NCI-H1417 (cell line): ENCODE measurements at places on chromosomes 7 and 10.

- DNase-seq = no peak
Measured at GRCh38 chr10:30489346-30489745, 55.4 kb downstream of the MAP3K8 start.

GRCh38 chr7:124462249-124462648, 303.3 kb downstream of the GPR37 start:
- no peak for DNase-seq

GRCh38 chr7:68691261-68692216, 906.7 kb upstream of the AUTS2 start:
- no peak for DNase-seq

- no peak for DNase-seq
Measured at GRCh38 chr7:10977113-10977512, 3.4 kb downstream of the PHF14 start.

DNA sequence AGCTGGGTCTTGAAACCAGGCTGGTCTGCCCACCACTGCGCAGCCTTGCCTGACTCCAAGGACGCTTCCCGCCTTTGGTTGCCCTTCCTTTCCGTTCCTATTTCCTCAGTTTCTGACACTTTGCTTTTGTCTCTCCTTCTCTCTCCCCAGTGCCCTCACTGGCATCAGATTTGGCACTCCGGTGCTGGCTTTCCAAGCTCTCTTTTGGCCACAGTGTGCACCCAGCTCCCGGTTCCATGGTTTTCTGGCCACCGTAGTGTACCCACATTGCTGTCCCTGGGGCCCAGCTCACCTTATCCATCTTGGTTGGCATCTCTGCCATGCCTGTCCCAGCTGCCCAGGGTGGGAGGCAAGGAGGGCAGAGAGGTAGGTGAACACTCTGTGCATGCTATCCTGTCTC, 142.2 kb downstream of the PLXNA4 start:
- no peak for DNase-seq

GRCh38 chr7:51317582-51317910, 937 bp upstream of the COBL start:
- DNase-seq = no peak

- DNase-seq = no peak
Measured at GRCh38 chr10:75444781-75445386, 13.5 kb downstream of the LRMDA start.

GRCh38 chr7:124364283-124364682, 331.4 kb upstream of the TMEM229A start:
- no peak for DNase-seq

DNA sequence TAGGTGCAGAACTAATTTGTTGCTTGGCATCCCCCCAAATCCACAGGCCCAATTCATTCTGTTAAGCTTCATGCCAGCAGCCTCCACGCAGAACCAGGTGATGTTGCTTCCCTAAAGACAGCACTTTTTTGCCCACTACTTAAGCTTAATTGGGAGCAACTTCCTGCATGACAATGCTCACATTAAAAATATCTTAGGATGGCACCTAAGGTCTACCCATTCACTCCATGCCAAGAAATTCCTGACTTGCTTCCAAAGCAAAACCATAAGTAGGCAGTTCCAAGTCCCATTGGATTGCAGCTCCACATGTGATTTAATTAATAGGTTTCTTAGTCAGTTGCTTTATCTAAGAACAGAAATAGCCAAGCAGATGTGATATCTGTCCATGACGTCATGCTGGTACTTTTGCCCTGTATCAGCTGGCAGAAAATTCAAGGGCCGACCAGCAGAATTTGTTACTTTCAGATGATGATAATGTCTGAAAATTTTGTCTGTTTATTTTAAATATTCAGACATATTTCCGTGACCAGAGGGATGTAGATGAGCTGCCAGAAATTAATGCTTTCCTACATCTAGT, 325.5 kb downstream of the LHFPL3 start:
- no peak for DNase-seq

- DNase-seq = no peak
Measured at GRCh38 chr7:133582766-133583523, 330.1 kb downstream of the EXOC4 start.

- no peak for DNase-seq
Measured at GRCh38 chr10:88116481-88116880, 253.1 kb downstream of the PTEN start.

DNA sequence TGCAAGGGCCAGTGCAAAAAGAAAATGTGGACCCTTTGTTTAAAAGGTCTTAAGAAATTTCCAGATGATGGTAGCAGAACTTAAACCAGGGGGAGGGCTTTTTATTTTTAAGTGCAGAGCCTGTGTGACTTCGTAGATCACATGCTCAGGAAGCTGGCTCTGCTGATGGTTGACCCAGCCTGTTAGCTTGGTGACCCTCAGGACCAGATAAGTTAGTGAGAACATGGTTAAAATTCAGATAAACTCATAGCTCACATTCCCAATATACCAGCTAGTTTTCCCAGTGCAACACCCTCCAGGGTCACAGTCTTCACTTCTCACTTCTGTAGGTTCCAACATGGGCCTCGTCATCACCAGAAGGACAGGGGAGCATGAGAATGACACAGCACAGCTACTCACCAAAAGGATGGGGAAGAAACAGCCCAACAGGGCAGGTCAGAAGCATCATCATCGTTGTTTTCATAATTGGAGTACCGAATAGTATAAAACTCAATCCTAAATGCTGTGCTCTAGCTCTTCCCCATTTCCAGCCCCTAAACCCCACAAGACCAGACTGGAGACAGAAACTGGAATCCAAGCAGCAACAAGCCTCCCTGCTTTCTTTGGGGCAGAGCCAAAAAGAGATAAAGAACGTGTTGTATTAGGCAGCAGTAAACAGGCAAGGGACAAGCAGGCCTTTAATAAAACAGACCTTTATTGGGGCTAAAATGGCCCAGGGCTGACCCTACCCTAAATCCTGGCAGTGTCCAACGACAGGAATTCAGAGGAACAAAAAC, 102.2 kb upstream of the ANKRD1 start:
- no peak for DNase-seq
